Frontal cortex (tissue), 4 donors: ENCODE measurements at places on chromosomes 6 and 20. TPM values are rescaled to one million over a fixed set of nuclear protein-coding genes. Genes with fewer than 3 reads are reported as not detected.

GRCh38 chr6:152107973-152108372 lies 300.5 kb downstream of the ESR1 start:
- DNase-seq: no peak

Gene MLN
- not detected for total RNA-seq

DNA sequence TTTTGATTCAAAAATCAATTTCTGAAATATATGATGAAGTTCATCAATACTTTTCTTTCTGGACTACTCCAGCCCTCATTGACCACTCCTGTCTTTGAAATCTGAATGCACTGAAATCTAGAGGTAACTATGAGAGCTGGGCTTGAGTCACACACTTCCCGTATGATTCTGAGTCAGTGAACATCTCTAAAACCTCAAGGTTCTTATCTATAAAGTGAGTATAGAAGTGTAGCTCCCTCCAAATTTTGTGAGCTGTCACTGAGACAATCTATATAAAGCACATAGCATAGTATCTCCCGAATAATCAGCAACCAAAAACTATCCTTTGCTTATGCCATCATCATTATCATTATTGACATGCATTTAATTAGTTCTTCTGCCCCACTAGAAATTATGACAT lies 182.4 kb downstream of the TSHZ2 start:
- no peak for DNase-seq

DNA sequence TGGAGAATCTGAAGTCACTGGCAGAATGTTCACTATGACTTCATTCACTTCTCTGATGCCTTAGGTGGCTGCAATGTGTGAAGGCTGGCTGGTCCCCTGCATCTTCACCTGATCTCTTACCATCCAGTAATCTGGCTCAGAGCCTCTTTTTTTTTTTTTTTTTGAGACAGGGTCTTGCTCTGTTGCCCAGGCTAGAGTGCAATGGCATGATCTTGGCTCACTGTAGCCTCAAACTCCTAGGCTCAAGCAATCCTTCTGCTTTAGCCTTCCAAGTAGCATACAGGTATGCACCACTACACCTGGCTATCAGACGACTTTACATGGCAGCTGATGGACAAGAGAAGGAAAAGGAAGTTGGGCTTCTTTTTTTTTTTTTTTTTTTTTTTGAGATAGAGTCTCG lies 25.8 kb upstream of the JARID2 start:
- DNase-seq: no peak

GRCh38 chr6:167782698-167783517 lies 43.8 kb upstream of the AFDN start:
- no peak for DNase-seq

Gene FOXC1
- 4.1 TPM for total RNA-seq

GRCh38 chr6:165002358-165002757 lies 307.0 kb downstream of the C6orf118 start:
- no peak for DNase-seq

GRCh38 chr6:26309731-26310142 lies 55.3 kb upstream of the BTN3A2 start:
- no peak for DNase-seq

- no peak for DNase-seq
Measured at GRCh38 chr20:23244916-23245552, 105.6 kb upstream of the NXT1 start.

GRCh38 chr6:63452125-63452524 lies 120.2 kb upstream of the LOC128125822 start:
- DNase-seq: no peak

- DNase-seq: no peak
Measured at GRCh38 chr20:57409316-57409671, 18.1 kb downstream of the RBM38 start.

Gene BANF2
- not detected for total RNA-seq

- DNase-seq: no peak
Measured at GRCh38 chr20:41222703-41223102, 85.4 kb downstream of the PLCG1 start.

DNA sequence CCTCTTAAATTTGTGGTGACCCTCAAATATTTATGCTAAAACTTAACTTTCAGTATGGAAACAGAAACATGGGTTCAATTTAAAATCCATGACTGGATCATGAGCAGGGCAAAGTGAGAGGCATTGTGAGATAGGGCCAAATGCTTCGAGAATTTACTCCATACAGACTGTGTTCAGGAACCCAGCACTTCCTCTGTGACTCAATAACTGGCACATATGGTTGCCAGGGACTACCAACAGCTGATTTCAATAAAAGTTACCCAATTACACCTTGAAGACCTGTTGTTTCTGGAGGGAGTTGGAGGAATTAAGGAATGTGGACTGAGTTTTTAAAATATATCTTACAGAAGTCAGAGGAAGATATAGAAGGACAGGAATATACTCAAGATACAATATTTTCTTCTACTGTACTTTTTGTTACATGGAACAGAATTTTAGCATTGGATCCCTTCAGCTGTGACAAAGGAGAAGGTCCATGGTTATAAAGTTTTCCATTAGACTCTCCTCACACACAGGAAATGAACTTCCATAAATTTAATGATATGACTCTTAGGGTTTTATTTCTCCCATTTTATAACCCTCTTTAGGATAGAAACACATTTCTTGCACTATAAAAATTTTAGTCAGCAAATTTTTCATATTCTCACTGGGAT lies 258.5 kb downstream of the KHDC1L start:
- no peak for DNase-seq

Gene CDC40
- 21.2 TPM for total RNA-seq

Gene TMEM200A
- total RNA-seq: 20.4 TPM

Gene SLC16A10
- total RNA-seq: 11.0 TPM

Gene TBXT
- not detected for total RNA-seq

DNA sequence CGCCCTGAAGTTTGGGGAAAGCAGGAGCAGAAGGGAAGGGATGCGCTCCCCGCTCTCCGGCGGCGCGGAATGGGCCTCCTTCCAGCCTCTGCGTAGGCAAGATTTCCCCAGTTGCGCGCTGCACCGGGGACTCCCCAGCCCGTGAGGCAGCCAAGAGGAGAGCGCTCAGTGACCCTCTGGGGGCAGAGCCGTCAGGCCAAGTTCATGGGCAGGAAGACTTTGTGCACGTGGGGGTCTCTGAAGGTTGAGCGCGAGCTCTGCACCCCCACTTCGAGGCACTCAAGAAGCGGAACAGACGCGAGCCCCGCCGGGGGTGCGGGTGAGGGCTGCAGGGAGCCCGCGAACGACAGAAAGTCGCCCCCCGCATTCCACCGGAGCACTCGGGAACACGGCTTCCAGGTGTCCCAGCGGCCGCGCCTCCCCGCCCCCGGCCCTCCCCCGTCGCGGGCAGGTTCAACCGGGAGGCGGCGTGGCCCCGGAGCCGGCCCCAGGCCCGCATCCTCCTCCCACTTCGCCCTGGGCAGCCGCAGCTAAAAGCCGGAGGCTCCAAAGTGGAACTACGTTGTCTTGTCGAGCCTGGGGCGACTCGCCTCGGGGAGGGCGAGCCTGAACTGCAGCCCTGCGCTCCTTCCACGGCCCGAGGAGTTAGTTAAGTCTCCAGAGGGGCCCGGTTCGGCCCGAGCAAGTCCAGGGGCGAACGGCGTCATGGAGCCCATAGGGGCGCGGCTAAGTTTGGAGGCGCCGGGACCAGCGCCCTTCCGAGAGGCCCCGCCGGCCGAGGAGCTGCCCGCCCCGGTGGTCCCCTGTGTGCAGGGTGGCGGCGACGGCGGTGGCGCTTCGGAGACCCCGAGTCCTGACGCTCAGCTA lies at the start of gene PPP1R3G:
TSS of gene PPP1R3G (plus strand) at position 561 of the 867 bp plus-strand sequence. CDS start at position 706, 145 bp downstream.
- peak; percentile 44 for DNase-seq

- DNase-seq: no peak
Measured at GRCh38 chr6:163637524-163637923, 223.0 kb downstream of the QKI start.

DNA sequence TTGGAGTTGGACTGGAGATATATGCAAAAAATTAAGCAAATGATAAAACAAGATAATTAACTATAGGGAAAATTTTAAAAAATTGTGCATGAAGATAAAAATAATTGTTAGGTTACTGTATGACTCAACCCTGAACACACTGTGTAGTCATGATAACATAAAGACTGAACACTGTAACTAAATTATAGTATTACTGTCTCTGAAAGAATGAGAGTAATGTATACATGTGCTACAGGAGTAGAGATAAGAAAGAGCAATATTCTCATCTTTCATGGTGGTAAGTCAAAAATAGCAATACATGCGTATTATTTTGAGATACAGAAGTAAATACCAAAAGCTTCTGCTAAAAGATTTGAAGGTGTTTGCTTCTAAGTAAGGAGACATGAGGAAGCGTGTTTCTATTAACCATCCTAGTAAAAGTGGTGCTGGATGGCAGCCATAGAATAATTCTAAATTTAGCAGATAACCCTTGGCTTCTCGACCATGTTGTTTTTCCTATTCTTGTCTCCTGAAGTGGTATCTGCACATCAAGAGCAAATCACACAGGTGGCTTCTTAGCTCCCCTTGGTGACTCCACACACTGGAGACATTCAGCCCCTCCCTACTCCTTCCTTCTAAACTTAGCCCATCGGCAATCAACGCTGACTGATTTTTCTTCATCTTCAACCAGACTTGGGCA lies 390.6 kb upstream of the PLCB4 start:
- no peak for DNase-seq

DNA sequence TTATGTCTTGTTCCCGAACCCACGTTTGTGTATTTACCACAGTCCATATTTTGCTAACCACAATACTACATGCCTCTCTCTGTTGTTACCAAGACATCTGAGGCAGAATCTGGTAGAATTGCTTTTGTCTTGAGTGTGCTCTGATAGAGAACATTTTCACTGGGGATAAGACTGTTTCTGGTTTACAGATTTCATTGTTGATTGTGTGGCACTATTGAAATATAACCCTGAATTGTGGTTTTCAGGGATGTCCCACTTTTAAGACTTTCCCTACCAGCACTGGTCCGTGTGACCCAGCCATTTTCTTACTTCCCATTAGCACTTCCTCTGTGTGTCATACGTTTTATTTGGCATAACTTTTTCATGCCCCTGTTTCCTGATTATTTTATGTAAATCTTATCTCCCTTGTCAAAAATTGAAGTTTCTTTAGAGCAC lies 12.2 kb downstream of the NCOA7 start:
- DNase-seq: no peak

GRCh38 chr6:37980222-37980595 lies 160.7 kb downstream of the ZFAND3 start:
- DNase-seq: no peak

Gene CLPSL2
- not detected for total RNA-seq

Gene CDSN
- not detected for total RNA-seq

DNA sequence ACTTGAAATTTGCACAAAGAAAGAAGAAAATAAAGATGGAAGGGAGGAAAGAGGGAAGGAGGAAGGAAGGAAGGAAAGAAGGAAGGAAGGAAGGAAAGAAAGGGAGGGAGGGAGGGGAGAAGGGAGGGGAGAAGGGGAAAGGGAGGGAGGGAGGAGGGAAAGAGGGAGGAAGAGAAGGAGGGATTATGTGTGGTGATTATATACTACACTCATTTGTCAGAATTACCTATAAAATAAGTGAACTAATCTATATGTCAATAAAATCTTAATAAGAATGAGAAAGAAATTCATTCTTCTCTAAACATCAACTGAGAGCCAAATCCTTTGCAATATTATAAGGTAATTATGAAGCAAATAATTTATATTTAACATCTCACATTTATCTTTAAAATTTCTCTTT lies 77.9 kb upstream of the TFAP2D start:
- no peak for DNase-seq

- DNase-seq: no peak
Measured at GRCh38 chr6:30507849-30508827, 18.8 kb downstream of the HLA-E start.

Gene RAB44
- not detected for total RNA-seq

- DNase-seq: no peak
Measured at GRCh38 chr20:43040427-43040826, 149.3 kb downstream of the PTPRT start.

DNA sequence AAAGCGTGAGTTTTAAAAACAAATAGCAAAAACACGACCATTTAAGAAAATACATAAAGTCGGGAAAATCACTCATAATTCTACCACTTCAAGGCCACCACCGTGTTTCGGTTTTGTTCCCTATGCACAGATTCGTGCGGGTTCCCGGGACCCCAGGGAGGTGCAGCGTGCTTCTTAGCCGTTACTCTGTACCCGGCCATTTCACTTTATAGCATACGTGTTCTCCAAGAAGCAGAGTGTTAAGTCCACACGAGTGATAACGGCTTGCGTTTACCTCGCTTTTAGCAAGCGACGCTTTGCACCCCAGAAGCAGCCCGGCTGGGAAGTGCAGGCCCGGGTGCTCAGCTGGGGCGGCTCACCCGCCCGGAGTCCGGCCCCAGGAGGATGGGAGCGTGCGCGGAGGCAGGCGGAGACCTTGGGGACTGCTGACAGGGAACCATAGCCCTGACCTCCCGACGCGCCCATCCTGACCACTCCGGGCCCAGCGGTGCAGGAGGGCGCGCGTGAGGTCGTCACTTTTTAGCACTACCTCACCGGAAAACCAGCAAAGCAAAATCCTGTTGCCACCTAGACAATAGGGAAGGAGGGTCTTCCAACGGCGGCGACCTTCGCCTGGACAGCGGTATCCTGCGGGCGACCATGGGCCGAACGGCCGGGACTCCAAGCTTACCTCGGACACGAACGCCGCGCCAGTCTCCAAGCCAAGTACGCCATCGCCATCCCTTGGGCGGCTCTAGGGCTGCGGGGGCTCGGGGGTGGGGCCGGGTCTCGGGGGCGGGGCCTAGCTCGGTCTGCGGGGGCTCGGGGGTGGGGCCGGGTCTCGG lies at the start of gene ECI2:
TSS of gene ECI2 (minus strand) at position 735 of the 824 bp plus-strand sequence. CDS start at position 720, 15 bp downstream.
- DNase-seq: peak; percentile 44

GRCh38 chr20:44389871-44390270 lies 34.4 kb downstream of the HNF4A start:
- DNase-seq: no peak

DNA sequence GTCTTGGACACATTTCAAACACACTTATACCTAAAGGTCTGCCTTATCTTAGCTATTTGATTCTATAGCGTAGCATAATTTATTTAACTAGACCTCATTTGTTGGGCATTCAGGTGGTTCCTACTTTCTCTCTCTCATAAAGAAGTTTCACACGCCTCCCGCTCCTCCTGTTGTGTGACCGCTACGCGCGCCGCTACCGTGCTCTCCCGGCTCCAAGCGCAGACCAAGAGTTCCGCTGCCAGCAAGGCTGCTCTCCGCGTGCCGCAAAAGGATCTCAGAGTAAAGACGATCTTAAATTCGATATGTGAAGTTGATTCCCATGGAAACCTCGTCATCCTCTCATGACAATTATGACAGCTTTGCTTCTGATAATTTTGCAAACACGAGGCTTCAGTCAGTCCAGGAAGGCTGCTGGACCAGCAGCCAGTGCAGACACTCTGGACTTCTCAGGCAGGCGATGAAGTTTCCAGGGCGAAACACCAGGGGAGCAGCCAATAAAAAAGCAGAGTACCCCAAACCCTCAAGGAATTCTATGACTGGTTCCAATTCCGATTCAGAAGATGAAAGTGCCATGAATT lies 20.4 kb downstream of the PRSS16 start:
- no peak for DNase-seq

Gene BHLHE23
- total RNA-seq: not detected

GRCh38 chr6:160301339-160301738 lies 42.7 kb upstream of the SLC22A2 start:
- no peak for DNase-seq

DNA sequence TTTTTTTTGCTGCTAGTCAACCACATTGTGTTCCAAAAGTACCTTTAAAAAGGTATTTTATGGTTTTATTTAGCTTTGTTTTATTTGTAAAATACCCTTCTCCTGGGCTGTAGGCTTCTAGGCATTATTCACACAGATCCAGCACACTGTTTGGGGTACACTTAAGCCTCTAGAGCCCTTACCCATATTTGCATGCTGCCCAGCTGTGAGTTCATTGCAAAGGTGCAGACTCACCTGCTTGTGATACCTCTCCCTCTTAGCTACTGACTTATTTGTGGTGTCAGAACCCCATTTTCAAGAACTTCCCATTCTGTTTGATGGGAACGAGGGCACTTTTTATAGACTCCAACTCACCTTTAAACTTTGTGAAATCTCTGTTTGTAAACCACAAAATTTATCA lies 69.8 kb downstream of the RIN2 start:
- DNase-seq: no peak
